ENCODE measurements at places on chromosomes 5 and 9.

DNA sequence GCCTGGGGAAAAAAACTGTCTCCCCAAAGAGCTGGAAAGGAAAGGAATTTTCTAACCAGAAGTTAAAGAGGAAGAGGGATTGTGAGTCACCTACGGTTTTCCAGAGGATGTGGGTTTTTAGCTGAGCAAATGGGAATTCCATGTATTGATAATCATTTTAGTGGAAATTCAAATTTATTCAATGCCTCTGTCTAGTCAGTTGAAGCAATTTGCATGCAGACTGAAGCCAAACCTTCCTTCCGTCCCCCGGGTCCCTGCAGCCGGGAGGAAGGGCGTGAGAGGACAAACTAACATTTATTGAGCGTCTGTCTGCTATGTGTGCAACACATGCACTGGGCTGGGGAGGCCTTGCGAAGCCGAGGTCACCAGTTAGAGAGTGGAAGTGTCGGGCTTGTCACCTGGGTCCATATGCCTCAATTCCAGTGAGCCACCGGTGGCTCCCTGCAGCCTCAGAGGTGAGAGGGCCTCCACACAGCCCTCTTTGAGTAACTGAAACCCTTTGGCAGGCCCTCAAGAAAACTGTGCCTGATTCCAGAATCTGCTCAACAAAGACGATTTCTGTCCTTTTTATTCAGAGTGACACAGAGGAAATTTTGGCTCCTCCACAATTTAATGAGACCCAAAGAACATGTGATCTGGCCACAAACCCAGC lies 70.3 kb downstream of the COL27A1 start:
- DNase-seq, result peak; percentile 47

GRCh38 chr5:10109299-10109698 lies 140.4 kb downstream of the ATPSCKMT start:
- DNase-seq, result no peak

- peak; percentile 71 for DNase-seq
These were observed 610.9 kb downstream of the RAB3C start for GRCh38 chr5:59193616-59194319.

DNA sequence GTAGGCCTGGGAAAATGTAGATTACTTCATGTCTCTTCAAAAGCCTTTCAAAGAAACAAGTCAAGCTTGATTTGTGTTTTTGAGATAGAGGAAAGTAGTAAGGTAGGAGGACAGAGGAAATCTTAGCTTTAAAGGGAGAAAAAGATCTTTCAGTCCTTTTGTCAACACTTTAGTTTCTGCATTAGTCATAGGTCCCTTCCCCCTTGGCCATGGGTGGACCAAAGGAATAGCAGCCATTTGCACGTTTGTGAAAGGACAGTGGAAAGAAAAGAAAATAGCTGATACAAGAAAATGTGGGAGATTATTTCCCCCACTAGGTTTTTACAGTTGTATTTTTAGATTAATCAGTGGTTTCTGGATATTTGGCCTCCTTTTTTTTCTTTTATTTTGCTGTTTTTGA lies 121.9 kb upstream of the GRHPR start:
- peak; percentile 47 for DNase-seq

DNA sequence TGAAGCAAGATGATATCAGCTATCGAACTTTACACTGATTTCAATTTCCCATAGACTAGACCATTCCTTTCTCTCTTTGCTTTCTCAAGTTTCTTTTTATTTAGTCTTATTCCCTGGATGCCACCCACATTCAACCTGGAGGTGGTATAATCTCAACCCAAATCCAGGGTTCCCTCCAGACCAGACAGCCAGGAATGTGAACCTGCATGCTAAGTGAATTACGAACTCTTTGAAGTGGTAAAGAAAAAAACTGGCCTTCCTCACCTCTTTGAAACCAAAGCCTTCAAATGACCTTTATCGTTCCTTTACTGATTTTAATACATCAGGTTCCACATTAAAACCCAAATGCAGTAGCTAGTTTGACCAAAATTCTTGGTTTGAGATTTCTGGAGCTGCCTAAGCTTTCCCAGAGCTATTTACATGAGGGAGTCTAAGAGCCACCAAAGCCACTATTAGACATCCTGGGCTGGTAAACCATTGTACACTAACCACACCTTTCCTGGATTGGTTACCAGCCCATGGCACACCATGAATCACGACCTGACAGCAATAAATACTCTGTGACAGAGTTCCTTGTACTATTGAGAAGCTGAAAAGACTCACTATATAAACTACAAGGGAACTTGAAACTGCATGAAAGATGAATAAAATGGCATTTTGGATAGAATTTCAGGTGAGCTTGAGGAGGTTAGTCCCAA lies 323.7 kb downstream of the ADAMTS6 start:
- DNase-seq, result no peak

- DNase-seq, result peak; percentile 73
These were observed 195.7 kb upstream of the TUT7 start for GRCh38 chr9:86549920-86550319.

DNA sequence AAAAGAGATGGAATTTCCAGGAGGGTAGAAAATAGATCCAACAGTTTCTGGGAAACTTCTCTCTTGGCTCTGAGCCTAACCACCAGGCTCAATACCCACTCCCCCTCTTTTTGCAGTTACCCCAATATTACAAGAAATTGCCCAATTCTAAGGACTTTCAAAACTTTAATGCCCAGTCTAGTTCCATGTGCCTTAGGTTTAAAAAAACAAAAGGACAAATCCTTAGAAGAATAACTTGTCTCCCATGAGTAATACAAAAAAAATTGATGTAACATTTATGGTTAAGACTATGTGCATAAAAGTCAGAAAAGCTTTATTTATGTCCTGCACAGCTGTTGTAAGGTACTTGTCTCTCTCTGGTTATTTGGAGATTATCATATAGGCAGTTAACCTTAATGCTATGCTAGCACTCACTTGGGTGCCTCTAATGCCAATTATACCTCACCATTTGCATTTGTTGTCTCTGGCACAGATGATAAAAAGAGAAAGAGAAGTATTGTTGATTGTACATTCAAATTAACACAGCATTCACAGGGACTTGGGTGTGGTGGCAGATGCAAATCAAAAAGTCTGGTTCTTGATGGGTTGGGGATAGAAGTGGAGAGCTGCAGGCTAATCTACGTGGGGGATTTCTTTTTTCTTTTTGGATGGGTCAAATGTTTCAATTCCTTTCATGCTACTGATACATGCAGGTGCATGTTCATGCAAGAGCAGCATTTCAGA lies 159.4 kb downstream of the PIK3R1 start:
- peak; percentile 54 for DNase-seq

GRCh38 chr5:39284552-39284951 lies 65.2 kb upstream of the FYB1 start:
- DNase-seq, result no peak

- peak; percentile 68 for DNase-seq
These were observed 308.7 kb downstream of the SPOCK1 start for GRCh38 chr5:137190441-137190840.

- no peak for DNase-seq
These were observed 20.7 kb upstream of the SLC1A3 start for GRCh38 chr5:36585701-36586100.

DNA sequence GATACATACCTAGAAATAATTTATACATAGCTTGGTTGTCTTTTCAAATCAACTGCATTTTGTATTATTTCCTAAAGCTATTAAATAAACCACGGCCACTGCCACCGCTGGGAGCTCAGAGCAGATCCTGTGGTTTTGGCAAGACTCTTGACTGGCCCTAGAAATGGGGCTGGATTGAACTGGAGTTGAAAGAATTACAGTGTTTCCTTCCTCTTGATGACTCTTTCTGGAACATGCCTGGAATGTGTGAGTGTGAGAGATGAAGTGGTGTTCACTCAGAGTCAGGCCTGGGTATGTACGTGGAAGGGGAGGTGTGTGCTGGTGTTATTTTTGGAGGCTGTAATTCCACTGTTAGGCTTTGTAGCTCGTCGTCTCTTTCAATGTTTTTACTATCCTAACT lies 45.9 kb downstream of the TEK start:
- peak; percentile 89 for DNase-seq

- DNase-seq, result peak; percentile 47
These were observed 242.6 kb downstream of the AUH start for GRCh38 chr9:91119142-91119541.

DNA sequence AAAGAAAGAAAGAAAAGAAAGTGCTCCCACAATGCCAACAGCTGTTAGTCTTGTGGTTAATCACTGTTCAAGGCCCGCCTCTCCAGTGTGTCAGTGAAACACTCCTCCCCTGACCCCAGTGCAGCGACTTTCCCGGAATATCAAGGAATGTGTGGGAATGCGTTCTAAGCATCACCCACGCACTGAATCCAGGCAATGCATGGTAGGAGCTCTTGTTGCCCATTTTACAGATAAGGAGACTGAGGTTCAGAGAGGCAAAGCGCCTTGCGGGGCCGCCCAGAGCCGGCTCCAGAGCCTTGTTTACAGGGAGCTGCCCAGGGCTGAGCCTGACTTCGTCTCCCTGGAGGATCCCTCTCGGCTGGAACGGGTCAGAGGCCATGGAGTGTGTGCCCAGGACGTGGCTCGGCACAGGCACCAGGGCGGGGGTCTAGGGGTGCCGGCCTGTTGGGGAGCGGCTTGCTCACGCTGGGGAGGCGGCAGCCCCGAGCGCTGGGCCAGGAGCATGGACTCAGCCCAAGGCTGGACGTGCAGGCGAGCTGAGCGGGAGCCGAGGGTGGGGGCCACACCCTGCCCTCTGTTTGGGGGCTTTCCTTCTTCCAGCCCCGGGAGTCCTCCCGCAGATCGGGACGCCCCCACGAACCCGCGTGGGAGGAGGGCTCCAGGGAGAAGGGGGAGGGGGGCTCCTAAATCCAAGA lies 823 bp downstream of the ST6GALNAC6 start:
- DNase-seq, result peak; percentile 94

DNA sequence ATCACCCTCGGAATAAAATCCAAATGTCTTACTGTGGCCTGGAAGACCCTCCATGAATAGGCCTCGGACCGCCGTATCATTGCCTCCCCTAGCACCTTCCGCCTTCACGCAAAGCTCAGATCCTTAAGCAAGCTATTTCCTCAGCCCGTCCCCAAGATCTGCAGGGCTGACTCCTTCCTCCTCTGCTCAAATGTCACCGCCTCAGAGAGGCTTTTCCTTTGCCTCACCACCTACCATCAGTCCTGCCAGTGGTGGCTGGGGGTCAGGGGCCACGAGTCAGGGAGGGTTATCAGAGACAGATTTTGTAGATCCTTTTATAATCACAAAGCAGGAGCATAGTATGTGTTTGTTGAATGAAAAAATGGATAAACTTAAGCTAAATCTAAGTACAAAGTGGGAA lies 74.4 kb upstream of the KIF2A start:
- DNase-seq, result no peak

DNA sequence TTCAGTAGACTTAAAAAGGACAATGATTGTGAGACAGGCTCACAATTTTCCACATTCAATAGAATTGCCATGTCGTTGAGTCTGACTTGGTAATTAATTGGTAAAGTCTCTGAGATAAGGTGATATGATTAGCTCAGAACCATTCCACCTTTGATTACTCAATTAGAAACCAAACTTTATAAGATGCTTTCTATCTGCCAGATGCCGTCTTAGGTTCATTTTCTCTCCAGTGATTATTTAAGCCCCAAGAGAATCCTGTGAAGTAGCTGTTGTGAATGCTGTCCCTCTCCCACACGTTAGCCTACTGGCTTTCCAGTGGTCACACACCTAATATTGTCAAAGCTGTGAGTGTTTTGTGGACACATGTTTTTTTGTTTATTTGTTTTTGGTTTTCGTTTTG lies 528.9 kb upstream of the ZNF462 start:
- DNase-seq, result no peak

DNA sequence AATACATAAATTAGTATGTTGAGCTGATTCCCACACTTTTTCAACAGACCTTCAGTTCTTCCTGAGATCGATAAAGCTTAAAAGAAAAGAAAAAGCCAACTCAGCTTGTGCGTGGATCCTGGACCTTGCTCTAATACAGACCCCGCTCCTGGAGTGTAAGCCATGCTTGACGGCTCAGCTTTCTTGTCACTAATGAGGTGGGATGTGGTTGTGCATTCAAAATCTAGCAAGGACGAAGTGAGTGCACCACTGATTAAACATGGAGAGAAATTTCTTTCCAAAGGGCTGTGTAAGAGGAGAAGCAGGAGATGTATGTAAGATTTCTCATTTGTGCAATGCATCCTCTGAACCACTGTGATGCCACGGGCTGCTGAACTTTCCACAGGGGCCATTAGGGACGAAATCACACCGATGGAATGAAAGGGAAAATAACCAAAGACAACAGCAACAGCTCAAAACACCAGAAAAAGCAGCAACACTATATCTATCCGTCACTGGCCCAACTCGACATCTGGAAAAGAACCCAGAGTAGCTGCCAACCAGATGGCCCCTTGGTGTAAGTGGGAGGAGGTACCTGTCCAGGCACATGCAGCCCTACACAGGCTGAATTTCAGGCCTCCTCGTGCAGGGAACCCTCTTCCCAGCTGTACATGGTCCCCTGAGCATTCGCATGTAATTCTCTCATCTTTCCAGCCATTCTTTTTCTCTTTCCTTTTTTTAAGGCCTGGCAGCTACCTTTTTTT lies 178.9 kb downstream of the SREK1 start:
- DNase-seq, result no peak

GRCh38 chr9:18825656-18826170 lies 207.3 kb downstream of the SAXO1 start:
- no peak for DNase-seq

- no peak for DNase-seq
These were observed 3.4 kb downstream of the RPL37 start for GRCh38 chr5:40831346-40832210.

Data from fibroblast of the aortic adventitia (primary cell).